HAP-1 (cell line): ENCODE measurements at places on chromosomes 12 and 14.

DNA sequence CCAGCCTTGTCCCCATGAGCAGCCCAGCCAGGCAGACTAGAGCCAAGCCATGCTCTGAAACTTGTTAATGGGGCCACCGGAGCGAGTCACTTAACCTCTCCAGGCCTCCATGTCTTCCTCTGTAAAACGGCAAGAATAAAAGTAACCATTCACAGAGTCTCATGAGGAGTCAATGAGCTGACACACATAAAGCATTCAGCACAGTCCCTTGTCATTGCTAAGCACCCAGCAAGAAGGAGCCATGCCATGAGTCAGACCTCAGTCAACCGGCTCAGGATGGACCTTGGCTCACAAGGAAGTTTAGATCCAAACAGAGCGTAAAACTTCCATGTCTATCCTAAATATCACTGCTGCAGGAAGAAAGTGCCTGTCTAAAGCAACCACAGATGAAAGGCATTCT, 10.6 kb downstream of the FICD start:
- no peak for DNase-seq

- peak; percentile 93 for DNase-seq
Observed at GRCh38 chr14:105489542-105490266, 1.3 kb upstream of the TEDC1 start.

GRCh38 chr12:89156340-89156739, 196.0 kb downstream of the DUSP6 start:
- no peak for DNase-seq

- DNase-seq: no peak
Observed at GRCh38 chr12:124474709-124475108, 92.7 kb downstream of the NCOR2 start.

GRCh38 chr12:109827566-109828550, 5.3 kb downstream of the TRPV4 start:
- DNase-seq: no peak

DNA sequence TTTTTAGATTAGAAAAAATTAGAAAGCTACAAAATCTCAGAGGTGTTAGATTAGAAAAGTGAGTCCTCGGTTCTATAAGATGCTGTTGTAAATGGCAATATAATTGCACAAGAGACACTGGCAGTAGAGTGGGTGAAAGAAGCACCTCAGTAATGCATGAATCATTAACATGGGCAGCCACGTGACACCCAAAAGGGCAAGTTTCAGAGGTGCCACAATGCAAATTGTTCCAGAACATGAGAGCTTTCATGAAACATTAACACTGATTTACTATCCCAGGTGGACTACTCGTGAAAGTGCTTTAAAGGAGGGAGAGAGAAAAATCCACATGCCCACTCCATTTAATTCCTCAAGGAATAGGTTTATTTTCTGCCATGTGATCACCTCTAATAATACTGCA, 108.4 kb downstream of the PTPRR start:
- DNase-seq: no peak

- no peak for DNase-seq
Observed at GRCh38 chr14:52078721-52079120, 9.9 kb upstream of the NID2 start.

- no peak for DNase-seq
Observed at GRCh38 chr14:100012478-100013327, 52.5 kb upstream of the EVL start.

DNA sequence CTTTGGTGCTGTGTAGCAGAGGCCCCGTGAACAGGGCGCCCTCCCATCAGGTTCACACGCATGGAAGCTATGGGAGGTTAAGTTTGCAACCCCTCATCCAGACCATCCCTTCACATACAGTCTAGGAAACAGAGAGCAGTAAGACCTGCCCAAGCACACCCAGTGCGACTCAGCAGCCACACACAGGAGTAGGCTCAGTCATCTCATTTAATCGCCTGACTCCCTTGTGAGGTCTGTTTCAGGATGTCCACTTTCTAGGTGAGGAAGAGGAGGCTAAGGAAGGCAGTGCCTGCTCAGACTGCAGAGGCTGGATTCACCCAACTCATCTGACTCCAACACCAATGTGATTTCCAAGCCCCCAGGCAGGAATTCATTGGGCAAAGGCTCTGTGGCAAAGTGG, 11.9 kb downstream of the BDKRB1 start:
- DNase-seq: no peak
